ENCODE measurements at places on chromosomes 5 and 9.

GRCh38 chr5:174145821-174146220 is 100.3 kb downstream of the NSG2 start:
- no peak for DNase-seq

DNA sequence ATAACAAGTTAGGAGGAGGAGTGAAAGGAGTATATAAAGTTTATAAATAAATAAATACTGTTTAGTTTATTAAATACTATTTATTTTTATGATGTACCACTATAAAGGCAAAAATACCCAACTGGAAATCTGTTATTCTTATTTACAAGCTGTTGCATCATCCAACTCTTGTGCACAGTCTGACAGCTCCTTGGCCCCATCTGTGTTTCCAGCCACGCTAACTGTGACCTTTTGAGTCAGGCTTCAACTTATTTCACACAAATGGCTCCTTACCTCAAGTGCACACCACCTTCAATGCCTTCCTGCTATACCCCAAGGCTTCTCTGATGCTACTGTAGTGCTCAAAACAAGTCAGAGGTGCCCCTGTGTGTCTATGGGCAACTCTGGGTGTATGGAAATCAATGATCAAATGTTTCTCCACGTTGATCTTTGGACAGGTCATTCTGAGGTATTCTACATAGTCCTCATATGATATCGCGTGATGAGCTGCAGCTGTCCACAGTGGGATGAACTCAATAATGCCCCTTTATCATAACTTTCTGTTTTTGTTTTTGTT is 303.2 kb upstream of the GRAMD2B start:
- no peak for DNase-seq

DNA sequence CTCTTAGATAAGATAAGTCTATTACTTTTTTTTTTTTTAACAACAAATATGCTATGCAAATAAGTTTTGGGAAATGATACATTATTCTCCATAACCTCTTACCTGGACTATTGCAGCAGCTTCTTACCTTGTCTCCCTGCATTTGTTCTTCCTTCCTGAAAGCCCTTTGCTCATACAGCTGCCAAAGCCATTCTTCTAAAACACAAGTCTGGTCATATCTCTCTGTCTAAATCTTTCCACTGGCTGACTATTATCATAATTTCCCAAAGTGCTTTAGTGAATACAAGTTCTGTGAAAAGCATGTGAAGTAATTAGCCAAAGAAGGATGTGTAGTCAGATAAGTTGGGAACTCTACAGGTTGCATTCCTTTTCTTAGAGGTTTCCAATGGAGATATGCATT is 115.4 kb upstream of the CNTLN start:
- no peak for DNase-seq

DNA sequence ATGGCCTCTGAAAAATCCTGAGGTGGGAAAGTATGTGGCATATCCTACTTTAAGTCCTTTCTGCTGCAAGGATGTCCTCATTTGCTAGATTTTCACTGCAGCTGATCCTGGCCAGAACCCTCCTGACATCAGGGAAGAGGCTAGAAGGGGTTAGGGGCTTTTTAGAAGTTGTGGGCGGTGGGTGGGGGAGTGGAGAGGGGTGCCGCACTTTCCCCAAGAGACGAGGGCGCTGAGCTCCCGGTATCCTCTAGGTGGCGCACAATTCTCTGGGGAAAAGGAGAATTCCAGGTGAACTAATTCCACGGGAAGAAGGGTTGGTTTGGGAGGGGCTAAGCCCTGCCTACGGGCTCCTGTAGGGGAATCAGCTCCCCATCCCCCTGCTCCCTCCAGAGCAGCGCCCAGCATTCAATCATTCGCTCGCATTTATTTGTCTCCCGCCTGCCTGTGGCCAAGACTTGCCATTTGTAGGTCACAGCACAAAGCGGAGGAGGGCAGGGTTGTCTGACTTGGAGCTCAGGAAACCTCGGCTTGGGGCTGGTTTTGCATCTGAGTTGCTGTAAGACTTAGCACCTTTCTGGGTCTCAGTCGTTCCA is 42.9 kb upstream of the HAND1 start:
- no peak for DNase-seq

- DNase-seq, result no peak
Measured at GRCh38 chr5:88045165-88045564, 223.5 kb downstream of the TMEM161B start.

All from stimulated activated CD8-positive, alpha-beta memory T cell treated with anti-CD3 and anti-CD28 coated beads, Interleukin-12 subunit alpha, Interleukin-12 subunit beta, amount 100 ng/mL, for 4 hours (primary cell).